Pancreas (tissue), 10 donors: ENCODE measurements at places on chromosomes 6 and 20. TPM values are rescaled to one million over a fixed set of nuclear protein-coding genes. Genes with fewer than 3 reads are reported as not detected.

DNA sequence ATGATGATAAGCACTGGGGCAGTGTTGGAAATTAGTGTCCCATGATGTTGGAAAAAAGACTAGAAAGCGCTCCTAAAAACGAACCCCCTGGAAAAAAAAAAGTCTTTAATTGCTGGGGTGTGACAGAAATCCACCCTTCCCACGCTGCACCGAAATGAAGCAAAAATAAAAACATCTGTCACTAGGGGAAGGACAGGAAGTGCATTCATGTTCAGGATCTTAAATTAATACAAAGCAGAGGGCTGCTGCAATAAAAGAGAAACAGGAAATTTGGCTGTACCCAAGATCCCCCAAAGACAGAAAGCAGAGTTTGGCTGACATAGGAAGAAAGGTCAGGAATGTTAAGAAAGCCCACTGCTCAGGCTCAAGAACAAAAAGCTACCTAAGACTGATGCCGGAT, 333.9 kb downstream of the TBC1D32 start:
- H3K36me3 ChIP-seq: no peaks in the 10 kb centered on the region
- no peak overlapping the region for H3K27ac ChIP-seq
- DNase-seq: no peak
- H3K27me3 ChIP-seq: no peaks in the 10 kb centered on the region
- no peak overlapping the region for H3K4me3 ChIP-seq

DNA sequence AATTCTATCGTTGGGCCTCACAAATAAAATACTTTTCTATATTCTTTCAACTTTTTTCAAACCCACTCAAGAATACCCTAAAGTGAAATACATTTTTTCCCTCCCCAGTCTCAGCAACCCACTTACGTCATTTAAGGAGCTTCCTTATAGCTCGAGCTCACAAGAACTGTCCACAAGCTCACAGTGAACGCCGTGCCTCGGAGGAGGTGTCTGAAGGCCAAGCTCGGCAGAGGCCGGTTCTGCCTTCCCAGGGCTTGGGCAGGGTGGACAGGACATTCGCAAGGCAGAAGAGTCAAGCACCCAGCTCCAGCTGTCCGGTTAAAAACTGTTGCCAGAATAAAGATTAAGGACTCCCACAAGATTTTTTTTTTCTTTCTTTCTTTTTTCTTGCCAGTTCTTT, 802.3 kb downstream of the QKI start:
- DNase-seq: no peak
- no peaks in the 10 kb centered on the region for H3K36me3 ChIP-seq
- no peaks in the 10 kb centered on the region for H3K4me1 ChIP-seq
- H3K4me3 ChIP-seq: no peak overlapping the region
- no peak overlapping the region for H3K27ac ChIP-seq
- no peaks in the 10 kb centered on the region for H3K27me3 ChIP-seq

DNA sequence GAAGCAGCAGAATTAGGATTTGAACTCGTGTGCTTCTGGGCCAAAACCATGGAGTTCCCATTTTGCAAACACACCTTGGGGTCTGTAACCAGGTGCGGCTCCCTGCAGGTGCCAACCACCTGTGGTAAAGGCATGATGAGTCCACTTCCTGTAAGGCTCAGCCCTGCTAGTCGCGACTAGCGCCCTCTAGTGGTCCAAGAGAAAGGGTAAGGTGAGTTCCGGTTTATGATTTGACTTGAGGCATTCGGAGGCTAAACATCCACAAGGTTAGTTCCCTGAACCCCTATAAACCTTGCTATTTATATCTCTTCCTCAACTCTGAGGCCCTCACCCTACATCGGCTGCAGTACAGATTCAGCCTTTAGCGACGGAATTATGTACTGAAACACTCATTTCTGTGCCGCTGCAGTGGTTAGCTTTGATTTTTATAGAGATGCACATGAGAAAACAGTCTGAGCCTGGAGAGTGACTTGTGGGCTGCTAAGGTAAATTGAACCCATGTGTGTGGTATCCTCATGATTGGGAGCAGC, 173.4 kb downstream of the PLCB1 start:
- no peaks in the 10 kb centered on the region for H3K4me1 ChIP-seq
- no peak overlapping the region for H3K4me3 ChIP-seq
- H3K27ac ChIP-seq: no peak overlapping the region

GRCh38 chr6:149093643-149094042, 223.9 kb upstream of the TAB2 start:
- no peaks in the 10 kb centered on the region for H3K36me3 ChIP-seq
- no peaks in the 10 kb centered on the region for H3K27me3 ChIP-seq
- H3K4me1 ChIP-seq: peaks cover 4% of the 10 kb centered on the region
- no peak for DNase-seq
- H3K27ac ChIP-seq: no peak overlapping the region

GRCh38 chr20:38790200-38791053, 15.1 kb upstream of the PPP1R16B start:
- H3K4me3 ChIP-seq: no peak overlapping the region
- no peak overlapping the region for H3K27ac ChIP-seq
- DNase-seq: no peak
- no peaks in the 10 kb centered on the region for H3K27me3 ChIP-seq
- no peaks in the 10 kb centered on the region for H3K4me1 ChIP-seq

DNA sequence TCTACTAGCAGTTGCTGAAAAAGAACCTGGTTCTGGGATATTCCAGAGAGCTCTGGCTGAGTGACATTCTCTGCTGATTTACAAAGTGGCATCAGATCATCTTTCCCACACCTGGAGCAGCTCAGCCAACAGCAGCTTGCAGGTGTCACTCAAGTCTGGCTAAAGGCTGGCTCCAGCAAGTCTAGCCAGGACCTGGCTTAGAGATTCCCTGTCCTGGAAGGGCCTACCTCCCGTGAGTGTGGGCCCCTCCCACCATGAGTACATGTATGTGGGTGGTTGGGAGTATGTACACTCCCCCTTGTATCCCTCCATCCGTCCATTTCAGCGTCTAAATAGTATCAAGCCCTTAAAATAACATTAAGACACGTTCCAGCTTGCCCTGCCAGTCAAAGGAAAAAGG, 539.3 kb upstream of the ID4 start:
- H3K4me1 ChIP-seq: no peaks in the 10 kb centered on the region
- H3K4me3 ChIP-seq: no peak overlapping the region
- H3K36me3 ChIP-seq: no peaks in the 10 kb centered on the region
- no peak overlapping the region for H3K27ac ChIP-seq

The GGTLC1 gene
- total RNA-seq: not detected

The HLA-DRB5 gene
- total RNA-seq: 23.7 TPM

The NOX3 gene
- total RNA-seq: not detected

The KCNQ5 gene
- total RNA-seq: 0.88 TPM

The TRIM40 gene
- not detected for total RNA-seq

The NR2E1 gene
- not detected for total RNA-seq

The RAET1L gene
- total RNA-seq: not detected

The UFL1 gene
- 16.2 TPM for total RNA-seq

The VSX1 gene
- 0.28 TPM for total RNA-seq

The ADGRF5 gene
- 2.8 TPM for total RNA-seq

The ANKRD66 gene
- not detected for total RNA-seq
